ENCODE measurements at places on chromosomes 3 and 15. TPM values are rescaled to one million over a fixed set of nuclear protein-coding genes. Genes with fewer than 3 reads are reported as not detected.

CHST2 gene
- 5.9 TPM for total RNA-seq

ATP8B4 gene
- total RNA-seq = 12.5 TPM

LNP1 gene
- total RNA-seq = 0.95 TPM

KIF7 gene
- total RNA-seq = 1.1 TPM

- no peak for DNase-seq
These were observed 993.2 kb downstream of the OTOL1 start for GRCh38 chr3:162489853-162490252.

DNA sequence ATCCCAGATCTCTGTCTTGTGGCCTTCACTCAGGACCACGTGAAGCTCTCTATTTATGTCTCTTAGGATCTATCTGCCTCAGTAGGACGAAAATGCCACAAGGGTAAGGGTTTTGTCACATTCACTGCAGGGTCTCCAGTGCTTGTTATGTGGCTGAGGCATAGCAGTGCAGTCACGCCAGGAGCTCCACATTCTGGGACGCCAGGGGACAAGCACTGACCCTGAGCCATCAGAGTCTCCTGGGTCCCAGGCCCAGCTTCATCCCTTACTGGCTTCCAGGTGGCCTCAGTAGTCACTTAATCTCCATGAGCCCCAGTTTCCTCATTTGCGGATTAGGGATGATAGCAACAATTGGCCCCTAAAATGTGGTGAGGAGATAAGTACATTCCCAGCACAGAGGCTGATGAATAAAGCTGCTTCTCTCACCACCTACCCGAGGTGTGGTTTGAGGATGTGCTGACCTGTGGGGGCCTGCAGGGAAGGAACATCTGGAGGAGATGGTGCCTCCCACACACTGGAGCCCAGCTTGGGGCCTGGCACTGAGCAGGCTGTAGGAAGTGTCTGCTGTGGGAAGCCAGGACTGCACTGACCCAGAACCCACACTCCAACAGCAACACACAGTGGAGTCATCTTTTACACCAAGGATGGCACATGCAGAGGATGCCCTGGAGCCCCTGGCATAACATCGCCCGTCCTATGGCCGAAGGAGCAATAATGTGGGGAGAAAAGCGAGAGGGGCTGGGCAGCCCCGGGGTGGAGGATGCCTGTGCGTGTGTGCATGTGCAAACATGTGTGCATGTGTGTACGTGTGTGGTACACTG is 93.2 kb upstream of the IQSEC1 start:
- no peak for DNase-seq

DNA sequence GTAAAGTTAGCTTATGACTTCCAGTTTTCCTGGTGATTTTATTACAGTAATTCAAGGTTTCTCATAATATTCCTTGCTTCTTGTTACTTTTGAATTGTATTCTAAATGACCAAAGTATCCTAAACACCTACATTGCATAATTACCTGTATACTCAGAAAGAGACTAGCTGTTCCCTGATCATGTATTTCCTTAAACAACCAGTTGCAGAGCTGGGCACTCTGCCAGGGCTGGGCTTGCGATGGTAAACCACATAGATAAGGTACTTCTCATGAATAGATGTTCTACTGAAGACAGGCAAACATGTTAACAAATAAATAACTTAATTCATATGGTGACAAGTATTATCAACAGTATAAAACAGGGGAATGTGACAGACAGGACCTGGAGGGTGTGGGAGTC is 142.3 kb upstream of the WNT5A start:
- DNase-seq = peak; percentile 74

TPRG1 gene
- 5.6 TPM for total RNA-seq

All from Peyer's patch (tissue), 4 donors.